Dermis blood vessel endothelial cell (primary cell): ENCODE measurements at places on chromosomes 11 and 22. TPM values are rescaled to one million over a fixed set of nuclear protein-coding genes. Genes with fewer than 3 reads are reported as not detected.
A peak's percentile ranks its signal among the peaks of the same experiment; 100 is the strongest.

DNA sequence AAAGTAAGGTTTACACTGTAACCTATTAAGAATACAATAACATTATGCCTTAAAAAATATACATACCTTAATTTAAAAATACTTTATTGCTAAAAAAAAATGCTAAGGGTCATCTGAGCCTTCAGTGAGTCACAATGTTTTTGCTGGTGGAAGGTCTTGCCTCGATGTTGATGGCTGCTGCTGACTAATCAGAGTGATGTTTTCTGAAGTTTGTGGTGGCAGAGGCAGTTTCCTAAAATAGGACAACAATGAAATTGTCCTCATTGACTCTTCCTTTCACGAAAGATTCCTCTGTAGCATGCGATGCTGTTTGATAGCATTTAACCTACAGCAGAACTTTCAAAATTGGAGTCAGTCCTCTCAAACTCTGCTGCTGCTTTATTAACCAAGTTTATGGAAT is 97.6 kb downstream of the FAT3 start:
- DNase-seq: peak; percentile 2

- no peak for DNase-seq
Measured at GRCh38 chr11:91694331-91694730, 530.3 kb upstream of the FAT3 start.

Gene MYEOV
- total RNA-seq: 0.05 TPM in 1 of 2 replicates, not detected in the other

GRCh38 chr11:69466039-69466438 is 15.4 kb upstream of the LINC01488 start:
- DNase-seq: no peak

Gene OR5P2
- not detected in 2 replicates for total RNA-seq

Gene UNC93B1
- 21.1 and 23.3 TPM in 2 replicates for total RNA-seq

Gene GRIK4
- under 0.01 TPM in 1 of 2 replicates, not detected in the other for total RNA-seq

DNA sequence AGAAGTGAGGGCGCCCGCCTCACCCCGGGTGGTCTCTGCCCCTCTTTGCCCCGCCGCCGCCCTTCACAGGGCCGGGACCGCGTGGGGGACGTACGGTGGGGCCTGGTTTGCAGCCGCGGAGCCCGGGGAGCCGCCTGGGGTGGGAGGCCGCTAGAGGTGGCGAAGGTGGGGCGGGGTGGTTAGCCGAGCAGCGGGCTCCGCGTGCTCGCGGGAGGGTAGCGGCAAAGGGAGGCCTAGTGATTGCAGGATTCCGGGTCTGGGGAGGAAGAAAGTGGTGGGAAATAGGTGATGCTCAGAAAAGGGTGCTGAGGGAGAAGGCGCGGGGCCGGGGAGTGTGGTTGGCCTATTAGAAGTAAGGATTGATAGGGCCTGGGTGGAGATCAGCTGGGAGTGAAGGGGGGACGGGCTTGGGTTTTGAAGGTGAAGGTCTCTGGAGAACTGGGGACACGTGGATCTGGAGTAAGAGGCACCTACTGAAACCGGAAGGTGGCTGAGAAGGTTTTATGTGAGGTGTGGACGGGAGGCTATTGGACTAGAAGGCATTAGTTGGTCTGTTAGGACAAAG is 571 bp downstream of the FAR1 start:
- peak; percentile 42 for DNase-seq

Gene SLC22A24
- not detected in 2 replicates for total RNA-seq

GRCh38 chr11:18802381-18803257 is 11.0 kb upstream of the PTPN5 start:
- peak; percentile 84 for DNase-seq

Gene RFPL2
- 0.14 TPM in 1 of 2 replicates, not detected in the other for total RNA-seq

Gene SHANK3
- 33.0 and 42.7 TPM in 2 replicates for total RNA-seq

GRCh38 chr11:80569832-80570231 is 1129.0 kb upstream of the TENM4 start:
- DNase-seq: no peak

Gene BIRC3
- 3.6 and 8.7 TPM in 2 replicates for total RNA-seq

Gene CECR2
- total RNA-seq: 0.05 and 0.17 TPM in 2 replicates

- no peak for DNase-seq
Measured at GRCh38 chr11:35146074-35146521, 7.1 kb downstream of the CD44 start.

- DNase-seq: no peak
Measured at GRCh38 chr11:134753771-134754520, 341.9 kb upstream of the B3GAT1 start.

DNA sequence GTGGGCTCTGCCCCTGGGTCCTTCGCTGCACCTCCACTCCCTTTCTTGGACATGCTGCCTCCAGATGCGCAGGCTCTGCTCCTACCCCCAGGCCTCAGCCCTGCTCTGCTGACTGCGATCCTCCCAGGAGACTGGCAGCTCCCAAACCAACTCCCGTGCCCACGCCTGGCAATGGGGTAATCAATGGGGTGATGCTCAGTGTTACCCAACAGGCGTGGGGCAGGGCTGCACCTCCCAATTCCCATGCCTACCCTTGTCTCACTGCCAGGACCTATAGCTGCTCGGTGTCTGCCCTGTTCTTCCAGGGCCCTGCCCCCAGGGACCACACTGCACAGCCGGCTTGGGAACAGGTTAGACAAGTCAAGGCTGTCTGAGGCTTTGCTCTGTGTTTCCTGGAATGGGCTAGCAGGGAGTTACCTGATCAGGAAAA is at the start of gene ALDH3B2:
ALDH3B2 (minus strand) TSS at position 182 of the 430 bp plus-strand sequence. CDS start 7,688 bp downstream, outside the sequence.
- no peak for DNase-seq

Gene PGR
- under 0.01 TPM in 1 of 2 replicates, not detected in the other for total RNA-seq

Gene CRACR2B
- total RNA-seq: 27.5 and 29.8 TPM in 2 replicates

DNA sequence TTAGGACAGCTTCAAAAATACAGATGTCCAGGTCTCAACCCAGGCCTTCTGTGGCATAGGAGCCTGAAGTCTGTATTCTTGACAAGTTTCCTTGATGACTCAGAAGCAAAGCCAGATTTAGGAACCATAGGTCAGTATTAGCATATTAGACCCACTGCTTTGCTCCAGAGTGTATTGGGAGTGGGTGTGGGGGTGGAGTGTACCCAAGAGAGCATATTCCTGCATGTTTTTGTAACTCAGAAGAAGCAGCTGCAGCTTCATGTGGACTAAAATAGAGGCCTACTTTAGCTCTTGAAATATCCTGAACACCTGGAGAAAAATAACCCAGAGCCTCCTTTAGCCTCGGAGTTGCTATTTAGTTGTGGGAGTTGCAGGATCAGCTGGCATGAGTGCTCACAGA is 106.7 kb downstream of the CCDC81 start:
- DNase-seq: no peak

DNA sequence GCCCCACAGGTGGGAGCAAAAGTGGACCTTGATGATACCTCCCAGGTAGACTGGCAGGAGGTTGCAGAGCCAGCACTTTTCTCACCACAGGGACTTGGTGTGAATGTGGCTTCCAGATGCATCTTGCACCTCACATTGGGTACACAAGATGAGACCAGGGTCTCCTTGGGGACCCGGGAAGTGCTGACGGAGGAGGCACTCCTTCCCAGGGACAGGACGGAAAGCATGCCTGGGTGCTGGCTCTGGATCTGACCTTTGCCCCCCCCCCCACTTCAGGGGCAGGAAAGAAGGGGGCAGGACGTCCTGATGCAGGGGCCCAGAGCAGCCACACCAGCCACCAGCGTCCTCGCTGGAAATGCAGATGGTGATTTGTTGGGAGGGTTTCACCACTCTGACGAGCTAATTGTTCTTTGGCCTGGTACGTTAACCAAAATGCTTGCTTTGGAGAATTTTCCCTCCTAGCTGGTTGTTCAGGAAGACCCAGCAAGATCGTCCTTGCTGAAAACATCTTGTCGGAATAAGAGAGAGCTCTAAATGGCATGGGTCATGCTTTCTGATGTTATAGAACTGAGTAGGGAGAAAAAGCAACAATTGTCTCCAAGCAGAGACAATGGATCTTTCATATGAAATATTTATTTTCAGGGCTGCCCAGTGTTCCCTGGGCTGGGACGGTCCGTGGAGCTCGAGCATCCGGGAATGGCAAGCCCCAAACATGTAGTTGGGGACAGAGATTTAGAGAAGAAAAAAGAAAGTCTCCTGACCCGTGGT is 74.4 kb upstream of the PPARA start:
- peak; percentile 32 for DNase-seq

DNA sequence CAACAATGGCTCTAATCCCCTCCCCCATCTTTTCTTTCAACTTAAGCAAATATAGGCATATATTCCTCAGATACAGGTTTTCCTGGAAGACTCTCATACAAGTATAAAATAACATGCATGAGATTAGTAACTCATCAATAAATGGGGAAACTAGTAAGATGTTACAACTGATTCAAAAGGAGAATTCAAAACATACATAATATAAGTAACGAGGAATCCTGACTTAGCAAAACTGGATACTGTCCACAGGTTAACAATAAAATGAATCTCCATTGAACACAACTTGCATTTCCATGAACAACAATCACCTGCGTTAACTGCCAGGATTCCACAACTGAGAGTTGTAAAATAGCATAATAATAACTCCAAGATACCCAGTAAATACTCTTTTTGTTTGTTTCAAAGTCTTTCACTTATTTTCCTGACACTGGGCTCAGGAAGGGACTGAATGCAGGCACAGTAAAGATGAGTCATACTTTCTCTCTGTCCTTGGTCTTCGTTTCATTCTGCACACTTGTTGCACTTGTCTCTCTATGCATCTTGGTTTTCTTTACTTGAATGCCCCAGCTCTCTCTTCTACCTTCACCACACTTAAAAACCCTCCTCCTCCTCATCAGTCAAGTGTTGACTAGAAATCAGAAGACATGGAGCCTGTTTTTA is 8.1 kb downstream of the APIP start:
- DNase-seq: peak; percentile 17

DNA sequence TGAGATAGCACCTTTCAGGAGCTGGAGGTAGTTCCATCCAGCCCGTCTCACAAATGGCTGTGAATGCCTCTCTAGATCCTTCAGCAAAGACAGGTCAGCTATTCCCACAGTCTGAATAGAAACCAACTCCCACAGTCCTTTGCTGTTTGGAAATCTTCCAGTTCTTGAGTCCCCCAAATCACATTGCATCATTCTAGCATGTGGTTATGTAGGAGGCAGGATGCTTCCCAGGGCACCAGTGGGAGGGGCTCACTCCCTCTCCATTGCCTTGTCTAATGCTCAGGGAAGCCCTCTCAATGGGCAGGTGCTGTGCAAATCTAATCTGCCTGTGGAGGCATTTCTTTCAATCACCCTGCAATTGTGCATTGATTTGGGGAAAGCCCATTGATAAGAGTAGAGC is 14.6 kb downstream of the NAV2 start:
- DNase-seq: peak; percentile 34

DNA sequence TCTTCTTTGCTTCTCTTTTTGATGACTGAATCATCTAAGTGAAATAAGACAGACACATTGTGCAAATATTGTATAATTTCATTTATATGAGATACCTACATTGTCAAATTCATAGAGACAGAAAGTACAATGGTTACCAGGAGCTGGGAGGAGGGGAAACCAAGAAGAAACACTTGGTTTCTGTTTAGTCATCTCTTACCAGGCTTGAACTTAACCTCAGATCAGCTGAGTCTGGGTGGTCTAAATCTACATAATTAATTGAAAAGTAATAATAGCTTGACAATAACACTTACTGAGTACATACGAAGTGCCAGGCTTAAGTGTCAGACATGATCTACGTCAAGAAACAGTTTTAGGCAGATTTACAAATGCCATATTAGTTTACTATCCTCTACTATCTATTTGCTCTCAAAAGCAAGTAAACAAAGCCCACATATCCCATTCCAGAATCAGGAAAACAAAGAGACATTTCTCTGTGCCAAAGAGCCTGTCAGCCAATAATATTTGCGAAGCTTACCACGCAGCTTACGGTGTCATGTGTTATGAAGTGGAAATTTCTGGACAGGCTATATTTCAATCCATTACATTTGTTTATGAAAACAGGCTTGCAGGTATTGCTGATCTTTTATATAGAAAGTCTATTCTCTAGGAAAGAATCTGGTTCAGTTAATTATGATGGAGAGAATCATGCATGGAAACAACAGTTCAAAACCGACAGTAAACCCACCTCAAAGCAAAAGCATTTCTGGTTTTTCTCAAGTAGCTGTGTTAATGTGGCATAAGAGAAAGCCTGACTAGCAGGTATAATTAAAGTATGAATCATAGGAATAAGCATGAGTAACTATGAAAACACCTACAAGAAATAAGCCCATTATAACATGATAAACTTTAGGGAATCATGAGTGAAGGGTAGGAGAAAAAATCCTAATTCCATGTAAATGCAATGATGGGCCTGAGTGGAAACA is 2.7 kb upstream of the ARHGAP42 start:
- peak; percentile 18 for DNase-seq

DNA sequence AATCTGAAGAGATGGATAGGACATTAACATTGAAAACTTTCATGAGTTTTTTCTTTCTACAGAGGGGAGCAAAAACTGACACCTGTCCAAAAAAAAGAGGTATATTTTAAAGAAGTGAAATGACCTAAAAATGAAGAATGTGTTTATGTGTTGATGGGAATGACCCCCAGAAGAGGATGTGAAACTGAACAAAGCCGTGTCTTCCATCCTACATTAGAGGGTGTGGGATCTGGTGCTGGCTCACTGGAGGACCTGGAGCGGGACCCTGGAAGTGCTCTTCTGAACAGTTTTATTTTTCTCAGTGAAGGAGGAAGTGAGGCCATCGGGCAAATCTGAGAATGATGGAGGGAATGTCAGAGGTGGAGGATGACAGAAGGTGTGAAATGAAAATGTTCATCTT is 470.1 kb downstream of the NTM start:
- no peak for DNase-seq

DNA sequence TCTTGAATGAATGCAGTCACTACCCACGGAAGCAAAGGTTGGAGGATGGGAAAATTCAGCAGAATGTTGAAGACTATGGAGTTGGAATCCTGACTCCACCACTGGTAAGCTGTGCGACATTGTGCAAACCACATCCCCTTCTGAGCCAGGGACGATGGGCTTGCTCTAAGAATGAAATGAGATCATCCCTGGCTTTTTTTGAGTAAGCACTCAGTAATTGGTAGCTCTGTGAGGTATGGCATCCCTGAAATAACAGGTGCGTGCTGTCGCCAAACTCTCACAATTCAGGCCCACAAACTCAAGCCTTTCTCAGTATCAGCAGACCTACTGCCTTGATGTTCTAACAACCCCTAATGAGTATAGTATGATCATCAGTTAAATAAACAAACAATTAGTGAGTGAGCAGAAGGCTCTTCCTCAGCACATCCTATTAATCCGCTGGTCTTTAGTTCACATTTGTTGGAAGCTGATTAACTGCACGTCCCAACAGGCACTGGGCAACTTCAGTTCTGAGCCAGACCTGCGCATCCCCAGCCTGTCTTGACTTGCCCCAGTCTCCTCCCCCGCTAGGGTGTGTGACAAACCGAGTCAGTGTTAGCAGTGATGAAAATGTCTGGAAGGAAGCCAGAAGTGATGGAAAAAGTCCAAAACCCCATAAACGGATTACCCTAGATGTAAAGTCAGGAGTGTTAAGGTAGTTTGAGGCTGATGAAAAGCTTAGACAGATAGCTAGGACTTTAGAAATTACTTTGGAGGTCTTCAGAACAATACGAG is 235.5 kb downstream of the GRIK4 start:
- no peak for DNase-seq
